Uterus (tissue), 4 donors: ENCODE measurements at places on chromosomes 13 and 19. TPM values are rescaled to one million over a fixed set of nuclear protein-coding genes. Genes with fewer than 3 reads are reported as not detected.

DNA sequence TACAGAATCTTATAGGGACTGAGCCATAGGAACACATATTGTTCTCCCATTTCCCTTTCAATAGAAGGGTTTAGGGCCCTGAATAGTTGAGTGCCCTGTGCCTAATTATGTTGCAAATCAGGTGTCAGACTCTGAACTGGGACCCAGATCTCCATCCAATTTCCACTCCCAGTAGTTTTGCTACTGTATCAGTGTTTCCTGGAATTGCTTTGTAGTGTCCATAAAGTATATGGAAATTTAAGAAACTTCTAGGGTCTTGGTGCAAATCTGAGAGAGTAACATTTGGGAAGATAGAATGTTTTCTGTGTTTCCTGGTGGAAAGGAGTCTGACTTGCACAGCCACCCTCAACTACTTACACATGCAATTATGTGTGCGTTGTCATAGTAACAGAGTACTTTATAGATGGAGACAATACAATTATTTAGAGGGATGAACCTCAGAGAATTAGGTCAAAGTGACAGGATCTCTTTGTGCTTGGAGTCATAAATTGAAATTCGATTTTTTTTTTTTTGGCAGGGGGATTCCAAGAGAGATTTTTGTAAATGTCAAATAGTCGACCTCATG lies 646 bp upstream of the SLC10A2 start:
- no peak overlapping the region for H3K4me3 ChIP-seq
- DNase-seq = no peak
- no peaks in the 10 kb centered on the region for H3K4me1 ChIP-seq
- H3K36me3 ChIP-seq = no peaks in the 10 kb centered on the region
- H3K27me3 ChIP-seq = no peaks in the 10 kb centered on the region

DNA sequence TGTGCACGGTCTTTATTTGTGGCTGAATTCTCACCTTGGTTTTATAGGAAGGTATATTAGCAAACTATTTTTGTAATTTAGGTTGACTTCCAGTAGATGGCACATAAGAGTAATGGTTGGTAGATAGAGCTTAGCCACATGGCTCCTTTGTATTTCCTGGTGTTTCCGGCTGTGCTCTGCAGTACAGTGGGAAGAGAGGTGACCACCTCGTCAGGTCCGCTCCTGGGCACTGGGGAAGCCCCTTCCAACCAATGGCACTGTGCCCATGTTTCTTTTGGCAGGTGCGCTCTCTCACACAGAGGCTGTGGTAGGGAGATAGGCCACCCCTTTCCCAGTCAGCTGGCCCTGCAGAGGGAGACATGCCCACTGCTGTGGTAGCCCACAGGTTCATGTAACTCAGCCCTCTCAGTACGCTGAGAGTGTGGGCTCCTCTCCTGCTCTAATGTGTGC lies 74.3 kb upstream of the ATP12A start:
- no peaks in the 10 kb centered on the region for H3K36me3 ChIP-seq
- no peaks in the 10 kb centered on the region for H3K4me1 ChIP-seq
- no peak for DNase-seq
- H3K4me3 ChIP-seq = no peak overlapping the region
- H3K27me3 ChIP-seq = no peaks in the 10 kb centered on the region
- no peak overlapping the region for H3K27ac ChIP-seq

- no peaks in the 10 kb centered on the region for H3K36me3 ChIP-seq
- H3K4me1 ChIP-seq = no peaks in the 10 kb centered on the region
- no peak overlapping the region for H3K27ac ChIP-seq
- H3K4me3 ChIP-seq = no peak overlapping the region
- H3K27me3 ChIP-seq = no peaks in the 10 kb centered on the region
Observed at GRCh38 chr19:21472507-21472906, 32.9 kb upstream of the ZNF429 start.

DNA sequence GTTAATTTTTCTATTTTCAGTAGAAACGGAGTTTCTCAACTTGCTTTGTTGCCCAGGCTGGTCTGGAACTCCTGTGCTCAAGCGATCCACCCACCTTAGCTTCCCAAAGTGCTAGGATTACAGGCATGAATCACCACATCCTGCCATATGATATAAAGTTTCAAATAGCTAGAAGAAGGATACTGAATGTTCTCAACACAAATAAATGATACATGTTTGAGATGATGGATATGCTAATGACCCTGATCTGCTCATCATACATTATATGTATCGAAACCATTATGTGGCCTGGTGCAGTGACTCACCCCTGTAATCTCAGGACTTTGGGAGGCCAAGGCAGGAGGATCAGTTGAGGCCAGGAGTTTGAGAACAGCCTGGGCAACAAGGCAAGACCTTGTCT lies 11.5 kb downstream of the CIB3 start:
- no peaks in the 10 kb centered on the region for H3K36me3 ChIP-seq
- H3K4me3 ChIP-seq = no peak overlapping the region
- H3K27me3 ChIP-seq = no peaks in the 10 kb centered on the region
- no peaks in the 10 kb centered on the region for H3K4me1 ChIP-seq
- no peak for DNase-seq
- H3K27ac ChIP-seq = no peak overlapping the region

DNA sequence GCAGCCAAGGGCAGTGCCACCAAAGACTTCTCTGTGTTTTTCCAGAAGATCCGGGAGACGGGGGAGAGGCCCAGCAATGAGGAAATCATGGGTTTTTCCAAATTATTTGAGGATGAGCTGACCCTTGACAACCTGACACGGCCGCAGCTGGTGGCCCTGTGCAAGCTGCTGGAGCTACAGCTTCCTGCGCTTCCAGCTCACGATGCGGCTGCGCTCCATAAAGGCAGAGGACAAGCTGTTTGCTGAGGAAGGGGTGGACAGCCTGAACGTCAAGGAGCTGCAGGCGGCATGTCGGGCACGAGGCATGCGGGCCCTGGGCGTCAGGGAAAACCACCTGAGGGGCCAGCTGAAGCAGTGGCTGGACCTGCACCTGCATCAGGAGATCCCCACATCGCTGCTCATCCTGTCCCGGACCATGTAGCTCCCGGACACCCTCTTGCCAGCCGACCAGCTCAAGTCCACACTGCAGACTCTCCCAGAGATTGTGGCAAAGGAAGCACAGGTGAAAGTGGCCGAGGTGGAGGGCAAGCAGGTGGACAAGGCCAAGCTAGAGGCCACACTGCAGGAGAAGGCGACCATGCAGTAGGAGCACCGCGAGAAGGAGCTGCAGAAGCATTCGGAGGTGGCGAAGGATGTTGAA lies 11.7 kb downstream of the ZSCAN1 start:
- no peaks in the 10 kb centered on the region for H3K36me3 ChIP-seq
- no peaks in the 10 kb centered on the region for H3K4me1 ChIP-seq
- no peak for DNase-seq

IQCN gene
- 3.9 TPM for total RNA-seq

- H3K36me3 ChIP-seq = no peaks in the 10 kb centered on the region
- DNase-seq = no peak
Observed at GRCh38 chr13:97631158-97631557, 197.2 kb downstream of the RAP2A start.

ZNF45 gene
- total RNA-seq = 10.5 TPM

DNA sequence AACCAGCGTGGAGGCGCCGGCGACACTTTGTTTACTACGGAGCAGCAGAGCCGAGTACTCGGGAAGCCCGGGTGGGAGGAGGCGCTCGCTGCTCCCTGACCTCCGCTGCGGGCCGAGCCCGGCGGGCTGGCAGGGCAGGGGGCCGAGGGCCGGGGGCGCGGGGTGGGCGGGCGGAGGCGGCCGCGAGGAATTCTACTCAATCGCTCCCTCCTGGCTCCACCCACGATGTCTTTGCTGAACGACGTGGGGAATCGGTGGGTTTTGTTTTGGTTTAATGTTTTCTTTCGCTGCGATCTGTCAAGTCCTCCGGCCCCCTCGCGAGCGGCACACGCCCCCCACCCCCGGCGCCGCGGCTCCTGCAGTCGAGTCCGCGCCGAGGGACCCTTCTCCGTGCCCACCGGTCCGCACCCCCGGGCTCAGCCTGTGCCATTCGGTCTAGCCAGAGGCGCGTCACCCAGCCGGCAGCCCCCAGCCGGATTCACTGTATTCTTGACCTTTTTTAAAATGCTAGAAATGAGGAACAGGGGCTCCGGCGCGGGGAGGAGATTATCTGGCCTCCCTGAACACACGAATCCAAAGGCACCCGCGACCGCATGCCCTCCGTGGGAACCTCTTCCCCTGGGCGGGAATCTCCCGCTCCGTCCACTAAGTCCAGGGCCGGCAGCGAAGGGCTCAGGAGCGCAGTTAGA lies 636 bp upstream of the FOXO1 start:
- no peaks in the 10 kb centered on the region for H3K36me3 ChIP-seq
- H3K4me1 ChIP-seq = no peaks in the 10 kb centered on the region
- no peaks in the 10 kb centered on the region for H3K27me3 ChIP-seq

DNA sequence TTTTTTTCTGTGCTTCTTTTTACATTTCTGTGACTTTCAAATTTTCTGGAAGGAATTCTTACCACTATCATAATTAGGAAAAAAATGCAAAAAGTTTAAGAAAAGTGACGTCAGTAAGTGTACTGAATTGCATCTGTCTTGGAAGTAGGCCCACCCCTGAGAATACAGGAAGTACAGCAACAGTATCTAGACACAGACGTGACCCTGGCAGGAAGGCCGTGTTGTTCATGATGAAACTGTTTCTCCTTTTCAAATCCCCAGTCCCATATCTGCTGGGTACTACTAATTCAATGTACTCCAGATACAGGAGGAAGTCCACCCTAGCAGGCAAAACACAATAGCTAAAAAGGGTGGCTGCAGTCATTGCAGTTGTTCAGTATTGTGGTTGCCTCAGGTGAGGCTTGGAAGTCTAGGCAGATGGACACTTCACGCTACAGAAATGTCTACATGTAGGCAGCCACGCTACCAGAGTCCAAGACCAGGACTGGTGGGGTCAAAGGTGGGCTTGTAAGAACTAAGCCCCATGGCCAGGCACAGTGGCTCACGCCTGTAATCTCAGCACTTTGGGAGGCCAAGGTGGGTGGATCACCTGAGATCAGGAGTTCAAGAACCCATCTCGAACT lies 49.6 kb upstream of the MED4 start:
- no peaks in the 10 kb centered on the region for H3K27me3 ChIP-seq
- DNase-seq = peak; percentile 33
- no peaks in the 10 kb centered on the region for H3K36me3 ChIP-seq
- peaks cover 5% of the 10 kb centered on the region for H3K4me1 ChIP-seq
- H3K27ac ChIP-seq = peak overlapping the region; percentile 68
- H3K4me3 ChIP-seq = no peak overlapping the region

SOX21 gene
- not detected for total RNA-seq

- no peaks in the 10 kb centered on the region for H3K36me3 ChIP-seq
- H3K4me1 ChIP-seq = no peaks in the 10 kb centered on the region
- no peak overlapping the region for H3K27ac ChIP-seq
- H3K27me3 ChIP-seq = no peaks in the 10 kb centered on the region
- DNase-seq = no peak
Observed at GRCh38 chr13:81139987-81140386, 799.1 kb upstream of the SPRY2 start.

CCDC70 gene
- not detected for total RNA-seq

DNA sequence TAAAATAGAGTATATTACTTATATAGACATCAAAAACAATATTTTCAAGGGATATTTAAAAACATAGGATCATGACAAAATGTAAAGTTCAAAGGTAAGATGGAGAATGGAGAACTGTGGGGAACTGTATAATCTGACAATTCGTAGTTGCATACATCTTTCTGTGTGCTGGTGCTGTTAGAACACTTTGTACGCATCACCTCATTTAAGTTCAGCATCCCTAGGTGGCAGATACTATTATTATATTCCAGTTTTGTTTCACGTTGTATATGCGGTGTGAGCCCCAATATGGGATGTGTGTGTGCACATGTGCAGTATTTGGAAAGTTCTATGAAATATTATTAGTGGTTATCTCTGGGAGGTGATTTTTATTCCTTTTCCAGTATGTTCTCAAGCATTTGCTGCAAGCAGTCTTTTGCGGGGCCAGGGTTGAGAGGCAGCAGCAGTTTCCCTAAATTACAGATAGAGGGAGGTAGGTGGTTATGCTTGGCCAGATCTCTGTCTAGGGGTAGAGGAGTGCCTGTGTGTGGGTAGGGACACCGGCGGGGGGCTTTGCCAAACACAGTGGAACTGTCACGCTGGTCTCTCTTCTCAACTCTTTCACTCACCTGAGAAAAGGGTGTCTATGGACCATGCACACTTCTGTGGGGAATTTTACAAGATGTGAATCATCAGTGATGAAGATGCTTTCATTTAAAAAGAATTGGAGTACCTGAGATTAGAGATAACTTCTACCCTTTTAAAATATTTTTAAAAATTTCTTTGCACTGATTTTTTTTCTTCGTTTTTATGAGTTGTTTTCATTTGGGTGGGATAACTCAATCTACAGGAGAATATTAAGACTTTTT lies 55.6 kb upstream of the ALOX5AP start:
- H3K27ac ChIP-seq = no peak overlapping the region
- no peaks in the 10 kb centered on the region for H3K36me3 ChIP-seq
- no peak overlapping the region for H3K4me3 ChIP-seq
- no peak for DNase-seq
- no peaks in the 10 kb centered on the region for H3K27me3 ChIP-seq
- no peaks in the 10 kb centered on the region for H3K4me1 ChIP-seq
